T-helper 2 cell (primary cell): ENCODE measurements at places on chromosomes 1 and 21.
A peak's percentile ranks its signal among the peaks of the same experiment; 100 is the strongest.

DNA sequence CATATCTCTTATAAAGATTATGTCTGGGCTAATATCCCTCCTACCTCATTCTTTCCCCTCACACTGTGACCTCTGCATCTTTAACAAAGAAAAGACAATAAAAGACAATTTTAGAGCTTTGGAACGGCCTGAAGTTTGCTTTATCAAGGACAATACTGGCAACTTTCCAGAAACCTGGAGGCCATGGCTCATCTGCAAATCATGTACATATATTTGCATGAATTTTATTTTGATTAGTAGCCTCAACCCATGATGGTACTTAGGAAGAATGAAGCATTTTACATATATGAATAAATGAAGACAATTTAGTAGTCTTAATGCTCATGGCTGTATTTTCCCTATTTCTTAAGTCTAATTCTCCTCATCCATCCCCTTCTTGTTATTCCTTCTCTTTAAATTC, 612.2 kb upstream of the CXADR start:
- DNase-seq = no peak

DNA sequence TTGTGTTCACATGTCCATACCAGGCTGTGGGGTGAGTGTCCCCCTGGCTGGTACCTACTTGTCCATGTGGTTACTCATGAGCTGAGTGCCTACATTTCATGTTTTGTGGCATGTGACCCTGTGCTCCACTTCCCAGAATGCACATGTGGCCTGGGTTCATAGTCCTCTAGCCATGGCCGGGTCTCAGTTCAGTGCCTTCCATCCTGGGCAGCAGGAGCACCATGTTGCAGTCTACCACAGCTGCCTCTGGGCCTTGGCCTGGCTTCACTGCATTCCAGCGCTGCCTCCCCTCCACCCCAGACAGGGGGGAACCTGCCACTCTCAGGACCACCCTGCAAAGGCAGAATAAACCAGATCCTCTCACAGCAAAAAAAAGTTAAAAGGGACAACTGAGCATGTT, 5.5 kb downstream of the CEPT1 start:
- no peak for DNase-seq

DNA sequence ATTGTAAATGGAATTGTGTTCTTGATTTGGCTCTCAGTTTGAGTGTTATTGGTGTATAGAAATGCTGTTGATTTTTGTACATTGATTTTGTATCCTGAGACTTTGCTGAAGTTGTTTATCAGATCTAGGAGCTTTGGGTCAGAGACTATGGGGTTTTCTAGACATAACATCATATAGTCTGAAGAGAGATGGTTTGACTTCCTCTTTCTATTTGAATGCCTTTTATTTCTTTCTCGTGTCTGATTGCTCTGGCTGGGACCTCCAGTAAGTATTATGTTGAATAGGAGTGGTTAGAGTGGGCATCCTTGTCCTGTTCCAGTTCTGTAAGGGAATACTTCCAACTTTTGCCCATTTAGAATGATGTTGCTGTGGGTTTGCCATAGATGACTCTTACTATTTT, 39.1 kb upstream of the ANGPTL1 start:
- no peak for DNase-seq

- no peak for DNase-seq
Observed at GRCh38 chr1:13908128-13908527, 208.1 kb downstream of the PRDM2 start.

GRCh38 chr1:61089338-61089737, 7.0 kb downstream of the NFIA start:
- no peak for DNase-seq

- DNase-seq = no peak
Observed at GRCh38 chr1:154520333-154520732, 18.1 kb upstream of the SHE start.

GRCh38 chr1:179205284-179205683, 24.2 kb downstream of the ABL2 start:
- DNase-seq = no peak

- DNase-seq = peak; percentile 50
Observed at GRCh38 chr1:234309598-234310459, 63.4 kb upstream of the COA6 start.

- DNase-seq = no peak
Observed at GRCh38 chr1:39898191-39898590, 3.5 kb downstream of the MYCL start.

DNA sequence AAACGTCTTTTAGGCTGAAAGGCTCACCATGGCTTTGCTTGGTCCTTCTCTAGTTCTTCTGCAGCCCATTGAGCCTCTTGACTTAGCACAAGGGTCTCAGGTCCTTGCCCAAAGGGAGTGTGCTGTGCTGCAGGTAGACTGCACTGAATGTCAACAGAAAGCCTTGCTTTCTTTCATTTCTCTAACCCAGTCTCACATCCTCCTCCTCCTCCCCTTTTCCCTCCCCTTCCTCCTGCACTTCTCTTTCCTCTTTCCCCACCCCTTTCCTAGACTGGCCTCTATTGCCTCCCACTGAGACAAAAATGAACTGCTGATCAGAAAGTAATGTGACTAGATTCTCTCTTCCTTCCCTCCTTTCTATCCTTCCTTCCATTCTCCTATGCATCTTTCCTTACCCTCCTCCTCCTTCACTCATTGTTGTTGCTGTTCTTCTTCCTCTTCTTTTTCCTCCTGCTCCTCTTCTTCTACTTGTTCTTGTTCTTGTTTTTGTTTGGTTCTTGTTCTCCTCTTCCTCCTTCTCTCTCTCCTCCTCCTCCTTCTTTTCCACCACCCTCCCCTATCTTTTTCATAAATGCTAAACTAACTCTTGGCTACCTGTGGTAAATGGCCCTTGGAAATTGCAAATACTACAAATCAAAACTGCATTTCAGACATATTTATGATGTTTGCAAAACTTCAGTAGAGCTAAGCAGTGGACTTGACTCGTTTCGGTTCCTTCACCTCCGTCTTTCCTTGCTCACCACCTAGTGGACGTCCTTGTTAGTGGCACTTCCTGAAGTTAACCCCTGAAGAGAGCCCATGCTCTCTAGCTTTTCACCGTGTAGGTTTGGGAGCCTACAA, at the start of gene SELL:
SELL (minus strand) TSS at position 152 of the 840 bp plus-strand sequence; CDS start at position 30, 122 bp downstream.
- DNase-seq = peak; percentile 89

DNA sequence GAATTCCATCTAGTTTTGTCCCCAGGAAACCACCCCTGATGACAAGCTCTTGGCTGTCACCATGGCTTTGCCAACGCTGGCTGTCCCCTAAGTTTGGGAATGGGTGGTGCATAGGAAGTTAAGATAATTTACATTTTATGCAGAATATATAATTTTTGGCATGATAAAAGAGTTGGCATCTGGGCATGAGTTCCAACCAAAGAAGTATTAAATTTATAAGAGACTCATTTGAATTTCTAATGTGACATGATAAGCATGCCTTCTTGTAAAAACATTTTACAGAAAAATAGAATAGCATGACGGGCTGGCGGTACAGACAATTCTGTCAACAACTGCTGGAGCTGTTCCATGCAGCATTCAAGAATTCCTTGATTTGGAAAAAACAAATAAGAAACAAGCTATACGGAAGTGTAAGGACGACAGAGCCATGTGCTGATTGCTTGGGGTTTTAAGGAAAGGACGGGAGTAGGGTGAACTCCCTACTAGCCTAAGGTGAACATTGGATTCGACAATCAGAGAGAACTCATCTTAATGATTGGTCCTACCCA, 106.8 kb upstream of the C1orf21 start:
- DNase-seq = no peak

DNA sequence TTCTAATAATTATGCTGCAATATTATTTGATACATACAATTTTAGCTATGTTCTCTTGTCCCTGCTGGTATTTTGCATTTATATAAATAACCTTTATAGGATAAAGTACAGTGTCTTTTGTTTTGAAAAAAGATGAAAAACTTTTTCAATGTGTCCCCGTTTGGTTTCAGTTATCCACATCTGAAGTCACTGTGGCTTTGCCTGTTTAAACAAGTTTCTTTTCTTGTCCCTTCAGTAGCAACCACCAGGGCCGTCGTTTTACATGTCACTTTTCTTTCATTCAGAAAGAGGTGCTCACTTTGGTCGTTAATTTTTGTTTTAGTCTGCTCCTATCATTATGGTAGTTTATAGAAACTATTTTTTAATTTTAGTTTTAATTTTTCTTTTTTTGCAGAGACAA, 41.4 kb downstream of the RABGAP1L start:
- no peak for DNase-seq

GRCh38 chr1:230316864-230317745, 109.0 kb downstream of the PGBD5 start:
- no peak for DNase-seq

- DNase-seq = peak; percentile 67
Observed at GRCh38 chr1:228101994-228102790, 933 bp downstream of the C1orf35 start.

DNA sequence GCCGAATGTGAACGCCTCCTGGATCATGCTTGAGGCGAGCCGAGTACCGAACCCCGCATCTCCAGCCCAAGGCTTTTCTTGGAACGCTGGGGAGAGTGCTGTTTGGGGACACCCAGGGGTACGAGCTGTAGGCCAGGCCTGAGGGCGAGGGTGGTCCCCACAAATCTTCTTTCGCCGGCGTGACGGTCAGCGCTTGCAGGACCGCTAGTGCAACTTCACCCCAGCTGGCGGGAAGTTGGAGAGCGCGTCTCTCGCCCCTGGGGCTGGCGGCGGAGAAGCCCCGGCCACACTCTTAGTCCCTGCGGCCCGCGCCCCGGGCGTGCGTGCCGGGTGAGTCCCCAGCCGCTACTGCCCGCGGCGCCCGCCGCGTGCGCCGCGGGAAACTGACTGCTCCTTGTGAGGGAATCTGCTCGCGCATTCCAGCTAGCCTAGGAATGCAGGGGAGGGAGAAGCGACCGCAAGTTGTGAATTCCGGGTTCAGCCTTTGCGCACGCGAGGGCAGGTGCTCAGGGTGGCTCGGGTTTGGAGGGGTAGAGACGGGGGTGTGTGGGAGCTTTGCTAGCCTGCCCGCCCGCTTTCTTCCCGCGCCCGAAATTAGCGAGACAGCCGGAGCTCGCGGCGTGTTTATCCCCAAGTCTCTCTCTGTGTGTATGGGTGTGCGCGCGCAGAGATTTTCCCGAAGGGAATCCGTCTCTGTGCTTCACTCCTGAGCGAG, 884 bp downstream of the LHX4 start:
- DNase-seq = no peak

DNA sequence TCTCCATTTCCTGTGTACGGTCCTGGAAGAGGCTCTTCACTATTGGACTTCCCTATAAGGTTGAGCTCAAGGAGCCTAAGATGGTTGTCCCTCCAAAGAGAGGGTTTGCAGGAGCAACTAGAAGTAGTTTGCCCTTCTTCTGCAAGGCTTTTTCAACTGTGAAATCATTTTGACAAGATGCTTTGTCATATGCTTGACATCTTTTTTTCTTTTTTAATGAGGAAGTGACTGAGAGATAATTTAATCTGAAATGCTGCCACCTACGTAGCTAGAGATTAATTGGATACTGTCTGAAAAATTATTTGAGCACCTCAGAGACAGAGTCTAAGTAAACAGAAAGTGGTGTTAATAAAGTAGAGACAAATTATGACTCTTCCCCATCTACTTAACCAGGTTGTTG, 97.0 kb downstream of the CHRM3 start:
- no peak for DNase-seq

GRCh38 chr1:155051777-155052398, 772 bp downstream of the ADAM15 start:
- DNase-seq = peak; percentile 32

GRCh38 chr1:24327486-24327885, 8.3 kb downstream of the GRHL3 start:
- no peak for DNase-seq

GRCh38 chr1:155254714-155255242, 505 bp downstream of the ENTREP3 start:
- no peak for DNase-seq

DNA sequence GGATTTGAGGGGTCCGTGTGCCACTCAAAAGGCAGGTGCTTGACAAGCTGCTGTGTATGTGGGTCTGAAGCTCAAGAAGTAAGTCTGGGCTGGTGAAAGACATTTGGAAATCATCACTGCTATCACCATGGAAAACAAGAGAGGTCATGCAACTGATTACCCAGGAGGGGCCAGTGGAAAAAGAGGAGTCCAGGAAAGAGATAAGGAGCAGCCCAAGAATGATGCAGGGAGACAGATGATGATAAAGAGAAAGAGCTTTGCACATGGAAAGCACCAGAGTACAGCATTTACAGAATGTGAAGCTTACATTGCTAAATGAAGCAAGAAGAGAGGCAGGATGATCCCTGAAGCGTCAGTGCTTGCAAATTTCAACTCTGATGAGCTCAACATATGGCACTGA, 203.2 kb downstream of the SETD4 start:
- no peak for DNase-seq

- no peak for DNase-seq
Observed at GRCh38 chr1:65471213-65471833, 50.9 kb downstream of the LEPR start.

- peak; percentile 16 for DNase-seq
Observed at GRCh38 chr1:212107481-212107880, 71.9 kb downstream of the DTL start.

GRCh38 chr1:44243782-44244495, 30.7 kb downstream of the DMAP1 start:
- no peak for DNase-seq

- no peak for DNase-seq
Observed at GRCh38 chr1:184838504-184838951, 83.9 kb upstream of the EDEM3 start.

GRCh38 chr1:78104322-78104721, 58.6 kb downstream of the GIPC2 start:
- no peak for DNase-seq

DNA sequence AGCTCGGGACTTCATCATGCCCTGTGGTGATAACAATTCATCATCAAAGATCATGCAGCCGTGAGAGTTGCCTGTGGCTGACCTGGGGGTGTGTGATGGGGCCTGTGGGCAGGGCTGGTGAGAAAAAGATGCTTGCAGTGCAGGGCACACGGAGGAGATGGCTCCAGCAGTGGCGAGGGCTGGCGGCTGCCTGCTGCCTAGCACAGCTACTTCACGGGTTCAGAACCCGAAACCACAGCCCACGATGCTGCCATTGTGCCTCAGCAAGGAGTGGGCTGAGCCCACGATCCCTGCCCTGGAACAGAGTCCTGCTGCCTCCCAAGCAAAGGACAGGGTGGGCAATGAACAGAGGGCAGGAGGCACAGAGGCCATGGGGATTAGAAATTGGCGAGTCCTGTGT, 631 bp upstream of the KRTAP10-9 start:
- DNase-seq = no peak

- DNase-seq = peak; percentile 23
Observed at GRCh38 chr1:160030657-160031364, 979 bp downstream of the PIGM start.

DNA sequence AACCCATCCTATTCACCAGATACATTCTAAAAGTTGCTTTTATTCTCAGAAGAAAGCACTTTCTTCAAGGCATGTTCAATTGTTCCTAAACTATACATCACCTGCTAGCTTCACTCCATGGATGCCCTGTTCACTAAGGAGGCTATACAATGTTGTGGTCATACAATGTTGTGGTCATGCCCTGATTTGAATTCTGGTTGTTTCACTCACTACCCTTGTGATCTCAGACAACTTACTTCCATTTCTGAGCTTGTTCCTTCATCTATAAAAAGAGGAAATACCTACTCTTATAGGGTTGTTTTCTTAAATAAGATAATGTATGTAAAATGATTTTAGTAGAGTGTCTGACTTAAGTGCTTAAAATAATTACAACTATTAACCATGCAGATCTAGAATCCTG, 19.7 kb downstream of the EDEM3 start:
- no peak for DNase-seq
